ENCODE measurements at places on chromosomes 2 and 18.

- DNase-seq, result no peak
Measured at GRCh38 chr2:109342930-109343329, 213.9 kb downstream of the SH3RF3 start.

GRCh38 chr2:60484133-60484645 is 69.3 kb downstream of the BCL11A start:
- DNase-seq, result no peak

DNA sequence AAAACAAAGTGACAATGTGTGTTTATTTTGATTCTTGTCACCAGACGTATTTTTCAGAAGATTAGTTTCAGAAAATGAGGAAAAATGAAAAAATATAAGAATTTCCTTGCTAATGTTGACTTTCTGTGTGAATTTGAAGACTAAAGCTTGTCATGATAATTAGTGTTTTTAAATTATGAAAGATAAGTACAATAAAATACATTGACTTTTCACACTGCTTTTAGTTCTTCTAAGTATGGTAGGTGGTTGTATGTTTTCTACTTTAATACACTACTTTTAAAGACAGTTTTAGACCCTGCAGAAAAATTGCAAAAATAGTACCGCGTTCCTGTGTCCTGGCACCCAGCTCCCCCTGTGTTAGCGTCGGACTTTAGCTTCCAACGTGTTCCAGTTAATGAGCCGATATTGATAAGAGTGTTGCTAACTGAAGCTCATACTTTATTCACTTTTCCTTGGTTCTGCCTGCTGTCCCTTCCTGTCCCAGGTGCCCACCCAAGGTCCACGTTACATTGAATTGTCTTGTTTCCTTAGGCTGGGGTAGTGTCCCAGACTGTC is 695 bp downstream of the RBFA start:
- DNase-seq, result no peak

DNA sequence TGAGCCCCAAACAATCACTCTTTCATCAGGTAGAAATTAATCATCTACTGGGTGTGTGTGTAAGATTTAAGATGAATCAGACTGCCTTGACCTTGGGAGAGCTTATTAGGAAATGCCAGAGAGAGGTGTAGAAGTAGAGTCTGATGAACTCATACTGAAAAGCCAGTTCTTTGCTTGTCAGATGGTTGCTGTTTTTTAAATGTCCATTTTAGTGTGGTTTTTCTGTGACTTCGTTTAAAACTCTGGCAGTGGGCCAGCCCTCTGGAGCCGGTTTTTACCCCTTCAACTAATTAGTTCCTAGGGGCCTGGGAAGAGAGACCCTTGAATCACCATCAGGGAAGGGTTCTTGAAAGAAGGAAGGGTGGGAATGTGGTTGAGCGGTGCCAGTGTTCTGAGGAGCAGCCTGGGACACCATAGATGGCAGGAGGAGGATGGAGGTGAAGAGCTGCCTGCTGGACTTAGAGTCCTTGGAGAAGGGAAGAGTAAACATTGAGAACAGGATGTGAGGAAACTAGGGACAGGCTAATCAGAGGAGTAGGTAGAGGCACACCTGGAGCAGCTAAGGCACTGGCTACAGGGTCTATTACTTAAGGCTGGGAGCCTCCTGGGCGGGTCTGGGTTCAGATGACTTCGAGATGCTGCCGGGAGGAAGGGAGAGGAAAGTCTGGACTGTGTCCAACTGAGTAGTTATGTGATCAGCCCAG is 66.1 kb downstream of the LRRFIP1 start:
- DNase-seq, result no peak

DNA sequence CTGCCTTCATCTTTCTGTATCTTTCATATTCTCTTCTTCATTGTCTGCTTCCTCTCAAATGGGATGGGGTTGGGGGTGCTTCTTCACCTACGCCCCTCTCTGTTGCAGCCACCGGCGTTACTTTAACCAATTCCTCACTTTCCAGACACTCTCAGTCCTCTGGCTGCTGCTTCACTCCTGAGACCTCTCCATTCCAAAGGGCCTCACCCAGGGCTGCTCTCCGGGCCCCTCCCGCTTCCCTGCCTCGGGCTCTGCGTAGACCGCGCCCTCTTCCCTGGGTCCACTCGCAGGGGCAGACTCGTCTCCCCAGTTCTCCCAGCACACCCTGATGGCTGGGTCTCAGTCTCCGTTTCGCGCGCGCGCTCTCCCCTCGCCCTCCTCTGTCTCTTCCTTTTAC is 926 bp downstream of the SERPINB8 start:
- no peak for DNase-seq

All from CD4-positive, alpha-beta T cell treated with Interferon alpha-2 for 1 hour (primary cell).